ENCODE measurements at places on chromosomes 7 and 10.

- peak; percentile 98 for DNase-seq
Observed at GRCh38 chr10:104707602-104708459, 66.7 kb downstream of the SORCS3 start.

DNA sequence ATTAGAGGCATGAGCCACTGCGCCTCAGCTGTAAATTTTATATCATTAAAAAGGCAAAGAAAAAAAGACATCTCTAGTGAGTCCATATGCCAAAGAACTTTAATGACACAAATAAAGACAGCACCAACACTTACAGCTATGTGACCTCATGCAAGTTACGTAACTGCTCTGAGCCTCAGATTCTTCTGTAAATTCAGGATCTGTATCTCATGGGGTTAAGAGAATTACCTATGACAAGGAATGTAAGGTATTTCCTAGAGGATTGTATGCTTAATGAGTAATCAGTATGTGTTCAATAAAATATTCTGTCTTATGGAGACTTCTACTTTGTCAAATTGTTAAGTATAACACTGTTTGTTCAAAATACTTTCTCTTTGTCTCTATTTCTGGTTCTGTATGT, 274.0 kb upstream of the GLI3 start:
- DNase-seq, result no peak

DNA sequence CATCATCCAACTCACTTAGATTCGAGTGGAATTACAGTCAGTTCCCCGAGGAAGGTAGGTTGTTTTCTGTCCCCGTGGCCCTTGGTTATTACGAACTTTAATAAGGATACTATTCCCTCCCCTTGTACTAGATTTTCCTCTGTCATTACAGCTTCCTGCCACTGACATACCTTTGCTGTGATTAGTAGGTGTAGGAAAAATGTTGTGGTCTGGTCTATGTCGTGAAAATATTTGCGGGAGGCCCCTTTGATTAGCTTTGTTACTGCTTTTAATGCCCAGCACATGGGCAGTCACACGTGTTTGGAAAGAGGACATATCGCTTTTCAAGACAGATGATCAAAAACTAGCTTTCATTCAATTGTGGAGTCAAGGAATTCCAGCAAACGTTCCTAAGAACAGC, 92.2 kb downstream of the GATA3 start:
- no peak for DNase-seq

DNA sequence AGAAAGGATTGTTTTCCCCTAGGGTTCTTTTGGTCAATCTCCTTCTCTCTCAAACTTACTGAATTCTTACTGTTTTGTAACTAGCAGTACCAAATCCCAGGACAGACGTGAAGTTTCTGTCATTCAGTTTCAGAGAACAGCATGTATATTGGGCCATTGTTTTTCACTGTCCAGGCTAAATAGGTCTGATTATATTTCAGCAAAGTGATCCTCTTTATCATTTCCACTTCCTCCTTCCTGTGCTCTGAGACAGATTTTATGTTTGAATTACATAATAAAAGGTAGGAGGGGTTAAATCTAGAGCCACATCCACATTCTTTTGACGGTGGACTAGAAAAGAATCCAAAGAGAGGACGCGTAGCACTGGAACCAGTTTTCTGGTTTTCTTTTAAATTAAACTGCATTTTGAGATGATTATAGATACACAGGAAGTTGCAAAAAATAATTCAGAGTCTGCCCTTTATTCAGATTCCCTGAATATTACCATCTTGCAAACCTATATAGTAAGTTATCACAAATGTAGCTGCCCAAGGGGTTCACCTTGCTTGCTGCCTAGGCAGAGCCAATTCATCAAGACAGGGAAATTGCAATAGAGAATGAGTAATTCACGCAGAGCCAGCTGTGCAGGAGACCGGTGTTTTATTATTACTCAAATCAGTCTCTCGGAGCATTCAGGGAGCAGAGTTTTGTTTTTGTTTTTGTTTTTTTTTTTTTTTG, 40.1 kb downstream of the AKR1E2 start:
- DNase-seq, result no peak

DNA sequence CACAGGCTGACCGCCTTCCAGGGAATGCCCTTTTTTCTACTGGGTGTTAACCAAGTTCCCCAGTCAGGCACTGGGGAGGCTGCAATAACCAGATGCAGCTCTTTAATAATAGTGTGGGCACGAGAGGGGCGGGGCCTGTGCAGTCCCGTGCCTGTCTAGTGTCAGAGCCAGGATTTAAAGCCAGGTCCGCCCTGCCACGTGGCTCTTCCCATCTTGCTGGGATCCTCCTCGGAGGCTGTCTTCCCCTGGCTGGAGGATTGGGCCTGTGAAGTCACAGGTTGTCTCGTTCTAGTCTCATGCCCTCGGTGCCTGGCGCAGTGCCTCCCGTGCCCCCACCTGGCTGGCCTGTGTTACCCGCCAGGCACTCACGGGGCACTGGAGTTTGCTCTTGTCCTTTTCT, 25.2 kb downstream of the TMEM120A start:
- DNase-seq, result no peak

DNA sequence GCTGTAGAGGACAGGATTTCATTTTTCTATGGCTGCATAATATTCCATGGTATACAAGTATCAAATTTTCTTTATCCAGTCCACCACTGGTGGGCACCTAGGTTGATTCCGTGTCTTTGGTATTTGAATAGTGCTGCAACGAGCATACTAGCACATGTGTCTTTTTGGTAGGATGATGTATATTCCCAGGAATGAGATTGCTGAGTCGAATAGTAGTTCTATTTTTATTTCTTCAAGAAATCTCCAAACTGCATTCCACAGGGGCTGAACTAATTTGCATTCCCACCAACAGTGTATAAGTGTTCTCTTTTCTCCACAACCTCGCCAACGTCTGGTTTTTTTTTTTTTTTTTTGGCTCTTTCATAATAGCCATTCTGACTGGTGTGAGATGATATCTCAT, 550.0 kb downstream of the REEP3 start:
- no peak for DNase-seq

DNA sequence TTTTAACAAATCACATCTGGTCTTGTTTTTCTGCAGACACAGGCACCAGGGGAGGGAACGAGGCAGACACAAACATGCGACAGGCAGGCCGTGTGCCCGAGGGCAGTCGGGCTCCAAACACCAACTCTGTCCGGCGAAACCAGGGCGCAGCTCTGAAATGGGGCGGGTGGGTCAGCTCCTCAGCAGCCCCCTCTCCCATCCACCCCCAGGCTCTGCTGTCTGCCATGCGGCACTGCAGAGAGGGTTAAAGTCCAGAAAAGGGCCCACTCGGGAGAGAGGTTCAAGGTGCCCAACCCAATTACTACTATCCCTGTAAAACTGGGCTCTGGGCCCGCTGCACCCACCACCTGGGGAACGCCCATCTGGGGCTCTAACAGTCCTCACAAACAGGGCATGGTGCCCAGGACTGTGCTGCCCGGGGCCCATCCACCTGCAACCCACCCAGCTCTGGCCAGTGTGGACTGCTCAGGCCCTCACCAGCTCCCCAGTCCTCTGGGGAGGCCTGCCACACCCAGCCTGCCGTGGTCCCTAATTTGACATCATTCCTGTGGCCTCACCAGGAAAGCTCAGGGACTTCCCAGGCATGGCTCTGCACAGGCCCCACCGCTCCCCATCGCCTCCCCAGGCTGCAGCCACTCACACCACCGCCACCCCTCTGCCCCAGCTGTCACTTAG, 18.7 kb downstream of the YKT6 start:
- DNase-seq, result no peak

DNA sequence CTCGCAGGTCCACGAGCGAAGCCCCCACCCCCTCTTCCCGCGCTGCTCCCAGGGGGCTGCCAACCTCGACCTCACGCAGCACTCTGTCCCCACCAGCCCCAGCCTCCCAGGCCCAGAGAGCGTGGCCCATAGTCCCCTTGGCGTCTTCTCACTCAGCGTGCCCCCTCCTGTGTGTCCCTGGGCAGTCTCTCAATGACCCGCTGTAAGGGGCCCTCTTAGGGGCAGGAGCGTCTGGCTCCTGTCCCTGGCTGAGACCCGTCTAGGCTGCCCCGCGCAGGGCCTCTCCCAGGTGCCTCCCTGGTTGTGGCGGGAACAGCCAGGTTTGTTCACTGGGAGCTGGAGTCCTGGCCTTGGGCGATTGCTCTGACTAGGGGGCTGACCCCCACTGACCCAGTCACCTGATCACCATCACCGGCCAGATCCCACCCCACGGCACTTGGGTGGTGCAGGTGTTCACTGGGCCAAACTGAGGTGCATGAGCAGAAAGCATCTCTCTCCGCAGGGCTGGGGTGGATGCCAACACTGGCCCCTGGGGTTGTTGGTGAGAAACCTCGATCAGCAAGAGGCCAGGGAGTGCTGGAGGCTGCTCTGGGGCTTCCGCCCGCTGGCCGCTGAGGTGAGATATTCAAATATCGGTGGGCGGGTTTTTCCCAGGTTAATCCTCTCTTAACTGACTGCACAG, 12.6 kb upstream of the WDFY4 start:
- DNase-seq, result no peak

- DNase-seq, result no peak
Observed at GRCh38 chr7:122013065-122013464, 131.0 kb downstream of the AASS start.

GRCh38 chr7:139702313-139702731, 75.5 kb downstream of the HIPK2 start:
- no peak for DNase-seq

DNA sequence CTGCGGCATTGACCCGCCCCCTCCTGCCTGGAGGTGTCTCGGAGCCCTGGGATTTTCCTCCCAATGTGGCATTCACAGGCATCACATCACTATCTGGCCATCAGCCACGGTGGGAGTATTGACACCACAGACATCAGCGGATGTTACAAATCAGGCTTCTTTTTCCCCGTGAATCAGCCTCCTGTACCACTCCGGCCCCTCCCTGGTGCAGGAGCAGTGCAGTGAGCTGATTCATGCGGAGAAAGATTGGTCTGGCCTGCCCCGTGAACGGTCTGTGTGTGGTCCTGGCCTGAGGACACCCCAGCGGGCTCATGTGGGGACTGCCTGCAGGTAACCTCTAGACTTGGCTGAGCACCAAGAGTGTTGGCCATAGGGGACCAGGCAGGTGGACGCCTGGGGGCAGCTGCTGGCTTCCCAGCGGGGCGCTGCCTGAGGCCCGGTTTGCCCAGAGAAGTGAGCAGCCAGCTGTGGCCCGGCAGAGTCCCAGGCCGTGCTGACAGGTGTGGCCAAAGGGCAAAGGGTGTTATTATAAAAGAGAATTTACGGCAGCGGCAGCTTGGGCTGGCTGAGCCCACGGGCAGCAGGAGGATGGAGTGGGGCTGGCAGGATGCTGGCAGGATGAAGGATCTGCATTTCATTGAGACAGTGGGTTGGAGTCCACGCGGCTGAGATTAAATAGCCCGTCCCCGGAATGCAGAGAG, 32.1 kb upstream of the GNA12 start:
- no peak for DNase-seq

GRCh38 chr10:98536551-98536950, 89.8 kb upstream of the HPS1 start:
- no peak for DNase-seq

DNA sequence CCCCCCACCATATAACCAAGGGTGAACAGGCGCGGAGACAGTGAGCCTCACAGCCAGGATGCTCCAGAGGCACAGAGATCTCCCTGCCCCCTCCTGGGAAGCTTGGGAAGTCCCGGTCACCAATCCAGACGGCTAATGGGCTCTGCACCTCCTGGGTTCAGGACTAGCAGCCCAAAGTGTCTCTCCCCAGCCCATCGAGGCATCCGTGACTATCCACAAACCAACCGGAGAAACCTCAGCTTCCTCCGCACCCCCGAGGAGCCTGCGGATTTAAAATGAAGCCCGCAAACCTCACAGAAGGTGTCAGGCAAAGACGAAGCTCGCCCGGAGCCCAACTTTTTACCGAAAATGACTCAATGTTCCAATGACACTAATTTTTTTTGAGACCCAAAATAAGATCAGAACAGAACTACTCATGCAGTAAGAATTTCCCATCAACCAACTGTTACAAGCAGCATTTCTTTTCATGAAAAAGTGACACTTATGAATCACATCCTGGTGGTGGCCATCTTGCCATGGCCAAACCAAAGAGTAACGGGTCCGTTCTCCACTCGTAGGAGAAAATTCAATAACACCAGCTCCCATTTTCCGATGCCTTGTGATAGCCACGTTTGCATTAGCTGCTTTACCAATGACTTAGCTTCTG, 6.0 kb downstream of the PDGFA start:
- no peak for DNase-seq

DNA sequence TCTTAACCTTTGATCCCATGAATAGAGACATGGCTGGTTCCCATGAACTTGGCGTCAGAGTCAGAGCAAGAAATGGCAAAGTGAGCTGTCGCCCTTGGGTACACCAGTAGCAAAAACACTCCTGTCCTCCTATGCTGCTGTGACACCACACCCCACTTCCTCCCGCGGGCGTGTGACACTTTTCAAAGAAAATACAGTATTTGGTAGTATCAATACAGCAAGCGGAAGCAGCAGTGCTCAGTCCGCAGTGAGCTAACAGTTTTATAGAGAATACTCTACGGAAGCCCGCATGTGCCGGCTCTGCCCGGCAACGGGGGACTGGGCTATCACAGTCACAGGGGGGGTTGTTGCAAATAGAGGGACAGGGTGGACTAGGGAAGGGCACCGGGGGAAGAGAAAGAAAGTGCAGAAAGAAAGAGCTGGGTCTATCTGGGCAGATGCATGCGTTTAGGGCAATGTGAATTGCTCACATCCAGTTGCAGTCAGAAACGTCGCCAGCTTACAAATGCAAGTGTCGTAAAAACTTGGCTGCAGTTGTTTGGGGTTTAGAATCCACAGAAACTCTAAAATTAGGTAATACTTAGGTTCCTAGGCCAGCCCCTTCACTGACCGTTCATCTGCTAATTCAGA, 49.8 kb downstream of the PRKCQ start:
- no peak for DNase-seq

DNA sequence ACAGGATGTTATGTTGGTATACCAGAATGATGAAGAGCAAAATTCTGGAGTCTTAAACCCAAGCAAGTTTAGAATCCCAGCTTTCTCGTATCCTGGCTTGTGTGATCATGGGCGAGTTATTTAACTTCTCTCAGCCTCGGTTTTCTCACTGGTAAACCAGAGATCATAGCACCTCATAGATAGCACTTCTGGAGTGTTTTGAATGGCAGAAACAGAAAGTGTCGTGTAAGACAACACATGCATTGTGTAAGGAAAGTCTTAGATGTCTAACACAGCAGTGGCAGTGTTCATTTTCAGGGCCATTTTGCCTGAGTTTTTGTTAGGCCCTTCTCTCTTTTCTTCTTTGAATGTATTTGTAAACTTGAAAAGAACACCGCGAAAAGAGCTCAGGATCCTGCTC, 465.1 kb downstream of the AUTS2 start:
- no peak for DNase-seq

DNA sequence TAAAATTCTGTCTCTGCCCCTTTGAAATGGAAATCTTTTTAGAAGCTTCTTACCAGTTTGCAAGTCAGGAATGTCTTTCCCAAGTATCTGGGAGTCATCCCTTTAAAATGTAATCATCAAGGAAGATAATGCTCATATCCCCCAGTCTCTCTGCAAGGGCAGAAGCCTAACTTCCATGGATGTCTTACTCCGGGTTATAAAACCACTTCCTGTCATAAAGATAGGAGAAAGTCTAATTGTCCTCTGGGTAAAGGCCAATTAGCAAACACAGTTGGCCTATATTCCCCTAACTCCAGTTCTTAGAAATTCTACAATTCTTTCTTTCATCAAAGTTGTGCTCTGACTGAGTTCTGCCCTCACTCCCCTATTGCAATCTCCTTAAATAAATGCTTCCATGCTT, 1631.5 kb upstream of the LRRTM3 start:
- no peak for DNase-seq

GRCh38 chr10:59557642-59558041, 152.0 kb downstream of the SLC16A9 start:
- no peak for DNase-seq

GRCh38 chr10:51344371-51344770, 270.1 kb downstream of the PRKG1 start:
- DNase-seq, result no peak

GRCh38 chr10:116612107-116612769, 8.5 kb upstream of the PNLIPRP2 start:
- DNase-seq, result no peak

Measured in NCI-H1436 treated with DMSO at 0.1 percent for 48 hours (cell line).